M059J (cell line): ENCODE measurements at places on chromosomes 3 and 15.

DNA sequence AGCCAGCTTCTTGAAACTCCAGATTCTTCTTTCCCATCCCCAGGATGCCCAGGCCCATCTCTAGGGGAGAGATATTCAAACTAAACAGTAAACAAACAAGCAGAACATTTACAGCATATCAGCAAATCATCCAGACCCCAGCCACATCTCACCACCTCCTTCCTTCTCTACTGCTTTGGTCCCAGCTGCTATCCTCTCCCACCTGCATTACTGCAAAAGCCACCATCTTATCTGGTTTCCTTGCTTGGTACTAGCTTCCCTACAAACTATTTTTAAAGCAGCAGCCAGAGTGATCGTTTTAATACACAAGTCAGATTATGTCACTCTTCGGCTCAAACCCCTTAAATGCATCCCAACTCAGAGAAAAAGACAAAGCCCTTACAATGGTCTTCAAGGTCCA is 4.8 kb downstream of the LYSMD2 start:
- no peak for DNase-seq

DNA sequence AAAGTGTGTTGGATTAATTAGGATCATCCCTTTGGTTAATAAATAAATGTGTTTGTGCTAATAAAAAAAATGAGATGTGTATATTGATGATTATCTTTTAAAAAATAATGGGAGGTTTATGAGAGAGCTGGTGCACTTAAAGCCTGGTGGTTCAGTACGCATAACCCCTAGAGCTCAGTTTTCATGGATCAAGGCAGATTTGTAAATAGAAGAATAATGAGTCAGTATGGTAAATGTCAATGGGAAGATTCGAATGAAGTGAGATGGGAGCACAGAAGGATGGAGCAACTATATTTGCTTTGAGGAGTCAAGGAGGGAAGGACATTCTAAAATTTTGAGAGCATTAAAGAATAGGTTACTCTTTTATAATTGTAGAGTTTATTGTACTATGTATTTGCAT is 35.4 kb downstream of the AKAP13 start:
- DNase-seq = peak; percentile 30

DNA sequence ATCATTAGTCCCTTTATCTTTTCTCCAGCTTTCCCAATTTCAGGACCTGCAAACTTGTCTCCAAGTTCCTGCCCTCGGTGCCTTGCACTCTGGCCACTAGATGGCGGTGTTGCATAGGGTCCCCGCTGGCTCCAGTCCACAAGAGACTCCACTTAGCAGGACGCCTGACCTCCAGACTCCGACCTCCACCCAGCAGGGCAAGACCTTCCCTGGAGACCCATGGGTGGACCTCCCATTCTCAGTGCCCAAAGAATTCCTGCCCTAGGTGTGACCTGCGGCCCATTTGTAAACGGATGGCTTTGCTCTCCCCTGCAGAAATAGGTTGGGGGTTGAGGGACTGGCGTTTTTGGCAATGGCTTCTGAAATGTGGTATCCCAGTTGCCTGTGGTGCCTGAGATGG is 82.6 kb downstream of the LSM3 start:
- peak; percentile 61 for DNase-seq

- no peak for DNase-seq
Measured at GRCh38 chr15:29149738-29150075, 119.9 kb downstream of the NSMCE3 start.

DNA sequence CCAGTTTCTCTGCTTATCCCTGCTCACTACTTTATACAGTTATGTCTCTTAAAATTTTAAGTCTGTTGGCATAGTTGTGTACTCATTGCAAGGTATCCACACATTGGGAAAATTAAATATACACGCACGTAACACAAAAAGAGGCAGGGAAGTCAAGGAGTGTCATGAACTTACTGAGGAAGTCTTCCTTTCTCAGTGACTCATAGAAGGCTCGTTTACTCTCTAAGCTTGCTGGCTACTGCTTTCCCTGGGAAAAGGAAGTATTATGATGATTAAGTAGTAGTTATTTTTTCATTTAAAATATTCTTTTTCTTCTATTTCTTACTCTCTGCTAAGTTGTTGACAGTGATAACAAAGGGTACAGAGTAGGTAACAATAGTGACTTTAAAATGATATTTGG is 287.3 kb downstream of the UBE2E2 start:
- peak; percentile 42 for DNase-seq

DNA sequence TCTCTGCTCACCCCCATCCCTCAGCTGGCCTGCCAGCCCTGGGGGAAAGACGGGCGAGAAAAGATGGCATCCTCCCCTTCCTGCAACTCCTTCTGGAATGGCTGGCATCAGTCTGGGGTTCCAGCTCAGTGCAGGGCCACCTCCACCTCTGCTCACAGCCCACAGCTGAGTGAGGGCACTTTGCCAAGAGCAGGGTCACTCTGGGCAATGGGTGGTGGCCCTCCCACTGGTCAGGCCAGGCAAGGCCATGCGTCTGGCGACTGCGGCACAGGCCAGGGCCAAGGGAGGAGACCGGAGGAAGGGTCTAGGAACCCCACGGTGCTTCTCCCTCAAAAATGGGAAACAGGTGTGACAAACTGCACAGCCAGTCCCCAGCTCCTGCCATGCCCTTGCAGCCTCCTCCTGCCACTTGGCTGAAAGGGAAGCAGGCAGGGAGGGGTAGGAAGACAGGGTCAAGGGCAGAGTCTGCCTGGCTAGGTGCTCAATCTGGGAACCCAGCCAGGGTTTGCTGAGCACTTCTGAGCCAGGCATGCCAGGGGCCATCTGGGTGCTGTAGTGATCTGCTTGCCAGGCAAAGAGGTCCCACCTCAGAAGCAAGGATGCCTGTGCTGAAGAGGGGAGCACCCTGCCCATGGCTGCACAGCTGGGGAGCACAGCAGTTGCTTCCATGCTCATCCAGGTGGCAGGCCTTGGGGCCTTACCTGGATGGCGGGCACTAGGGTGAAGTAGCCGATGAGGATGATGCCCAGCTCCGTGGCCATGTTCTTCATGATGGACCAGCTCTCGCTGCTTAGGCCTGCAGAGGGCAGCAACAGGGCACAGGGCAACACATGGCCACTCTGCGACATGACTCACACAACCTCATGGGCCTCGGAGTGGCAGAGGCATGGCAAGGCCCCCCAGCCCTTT is 41.2 kb downstream of the PTPN23 start:
- peak; percentile 17 for DNase-seq

- DNase-seq = peak; percentile 76
Measured at GRCh38 chr15:78457101-78457500, 19.1 kb downstream of the IREB2 start.

GRCh38 chr3:194986208-194987043 is 284.5 kb downstream of the XXYLT1 start:
- DNase-seq = peak; percentile 92

GRCh38 chr3:36991923-36992805 is 767 bp downstream of the EPM2AIP1 start:
- DNase-seq = peak; percentile 63

DNA sequence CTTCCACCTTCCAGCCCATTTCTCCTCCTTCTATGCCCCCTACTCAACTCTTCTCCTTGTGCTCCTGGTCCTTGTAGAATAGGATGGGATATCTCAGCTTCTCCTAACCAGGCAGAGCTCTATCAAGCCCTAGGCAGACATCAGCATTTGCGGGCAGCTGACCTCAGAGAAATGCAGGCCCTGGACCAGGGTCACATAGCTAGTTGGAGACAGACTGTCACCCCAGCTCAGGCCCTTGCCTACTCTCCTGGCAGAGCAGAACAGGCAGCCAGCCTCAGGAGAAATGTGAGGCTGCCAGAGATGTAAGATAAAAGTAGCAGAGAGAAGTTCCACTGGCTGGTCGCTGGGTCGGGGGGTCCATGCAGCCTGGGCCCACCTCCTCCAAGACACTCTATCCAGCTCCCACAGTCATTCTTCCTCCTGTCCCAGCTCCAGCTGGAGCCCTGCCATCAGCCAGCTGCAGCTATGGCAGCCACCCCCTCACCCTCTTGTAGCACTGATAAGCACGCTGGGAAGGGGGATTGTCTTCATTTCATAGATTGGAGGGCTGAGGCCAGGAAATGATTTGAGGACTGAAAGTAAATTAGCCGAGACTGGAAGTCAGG is 4.0 kb downstream of the CYP8B1 start:
- DNase-seq = no peak
